ENCODE measurements at places on chromosomes 11 and 22.

GRCh38 chr22:40486962-40487602, 116.7 kb downstream of the SGSM3 start:
- no peak for DNase-seq

GRCh38 chr11:61883327-61883726, 8.0 kb downstream of the FADS3 start:
- no peak for DNase-seq

DNA sequence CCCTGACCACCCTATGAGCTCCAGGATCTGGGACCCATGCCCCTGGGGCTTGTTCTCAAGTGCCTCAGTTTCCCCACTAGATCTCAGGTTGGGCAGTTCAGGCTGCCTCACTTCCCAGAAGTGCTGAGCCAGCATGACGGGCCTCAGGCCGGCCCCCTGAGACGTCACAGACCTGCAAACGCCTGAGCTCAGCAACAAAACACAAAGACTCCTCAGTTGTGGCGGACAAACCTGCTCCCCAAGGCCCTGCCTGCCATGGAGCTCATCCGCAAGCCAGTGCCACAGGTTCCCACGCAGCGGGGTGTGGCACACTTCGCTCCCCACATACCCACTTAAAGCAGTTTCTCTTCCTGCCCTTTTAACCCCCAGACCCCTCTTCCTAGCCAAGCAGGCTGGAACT, 45.2 kb downstream of the NECTIN1 start:
- no peak for DNase-seq

DNA sequence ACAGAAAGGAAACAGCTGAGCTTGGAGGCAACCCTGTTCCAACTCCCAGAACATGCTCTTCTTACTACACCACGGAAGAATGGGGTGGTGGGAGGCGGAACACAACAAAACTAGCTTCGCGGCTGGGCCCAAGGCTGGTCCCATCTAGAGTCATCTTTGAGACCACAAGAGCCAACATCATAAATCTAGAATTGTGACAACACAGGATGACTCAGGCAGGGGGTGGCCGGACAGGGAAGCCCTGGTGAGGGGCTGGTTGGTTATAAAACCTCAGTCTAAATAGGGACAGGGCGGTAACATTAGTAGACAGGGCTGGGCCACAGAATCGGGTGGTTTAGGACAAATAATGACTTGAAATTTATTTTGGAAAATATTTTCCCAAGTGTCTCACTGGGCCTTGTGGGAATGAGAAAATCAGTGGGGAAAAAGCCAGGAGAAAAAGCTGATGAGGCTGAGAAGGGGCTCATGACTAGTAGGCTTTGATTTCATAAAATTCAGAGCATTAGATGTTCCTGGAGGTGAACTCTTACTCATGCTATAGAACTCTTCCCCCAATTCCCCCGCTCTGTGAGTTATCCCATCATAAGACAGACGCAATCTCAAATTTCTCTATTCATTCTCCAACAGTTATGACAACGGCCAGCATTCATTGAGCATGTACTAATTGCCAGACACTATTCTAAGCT, 151.8 kb upstream of the TIMP3 start:
- DNase-seq, result no peak

DNA sequence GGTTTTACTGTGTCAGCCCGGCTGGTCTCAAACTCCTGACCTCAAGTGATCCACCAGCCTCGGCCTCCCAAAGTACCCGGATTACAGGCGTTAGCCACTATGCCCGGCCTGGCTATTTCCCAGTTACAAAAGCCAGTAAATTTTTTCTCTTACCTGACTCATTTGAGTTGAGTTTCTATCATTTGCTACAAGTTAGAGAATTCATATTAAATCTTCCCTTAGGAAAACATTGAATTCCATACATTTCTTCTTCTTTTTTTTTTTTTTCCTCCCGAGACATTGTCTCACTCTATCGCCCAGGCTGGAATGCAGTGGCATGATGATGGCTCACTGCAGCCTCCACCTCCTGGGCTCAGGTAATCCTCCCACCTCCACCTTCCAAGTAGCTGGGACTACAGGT, 26.0 kb downstream of the CHEK2 start:
- DNase-seq, result no peak

- no peak for DNase-seq
Observed at GRCh38 chr11:45400591-45400990, 114.5 kb upstream of the SYT13 start.

GRCh38 chr11:11119917-11120316, 233.1 kb downstream of the CSNK2A3 start:
- peak; percentile 16 for DNase-seq

GRCh38 chr11:134712228-134713145, 300.4 kb upstream of the B3GAT1 start:
- no peak for DNase-seq

GRCh38 chr11:96715208-96715607, 325.4 kb downstream of the JRKL start:
- no peak for DNase-seq

DNA sequence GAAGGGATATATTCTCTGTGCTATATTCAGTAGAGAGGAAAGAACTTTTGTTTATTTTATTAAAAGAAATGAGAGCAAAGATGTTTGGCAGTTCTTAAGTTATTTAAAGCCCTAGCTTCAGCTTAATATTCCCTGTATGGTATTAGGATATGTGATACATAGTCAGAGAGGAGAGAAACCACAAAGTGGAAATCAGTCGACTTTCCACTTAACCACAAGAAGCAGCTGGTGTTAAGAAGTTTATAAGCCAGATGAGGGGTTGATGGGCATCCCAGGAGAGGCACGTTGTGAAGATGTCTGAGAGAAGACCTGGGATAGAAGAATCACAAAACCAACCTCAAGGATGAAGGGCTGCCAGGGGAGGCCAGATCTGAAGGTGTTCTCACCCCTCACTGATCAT, 23.3 kb upstream of the PHF21B start:
- no peak for DNase-seq

- no peak for DNase-seq
Observed at GRCh38 chr22:45971408-45972028, 5.4 kb downstream of the WNT7B start.

DNA sequence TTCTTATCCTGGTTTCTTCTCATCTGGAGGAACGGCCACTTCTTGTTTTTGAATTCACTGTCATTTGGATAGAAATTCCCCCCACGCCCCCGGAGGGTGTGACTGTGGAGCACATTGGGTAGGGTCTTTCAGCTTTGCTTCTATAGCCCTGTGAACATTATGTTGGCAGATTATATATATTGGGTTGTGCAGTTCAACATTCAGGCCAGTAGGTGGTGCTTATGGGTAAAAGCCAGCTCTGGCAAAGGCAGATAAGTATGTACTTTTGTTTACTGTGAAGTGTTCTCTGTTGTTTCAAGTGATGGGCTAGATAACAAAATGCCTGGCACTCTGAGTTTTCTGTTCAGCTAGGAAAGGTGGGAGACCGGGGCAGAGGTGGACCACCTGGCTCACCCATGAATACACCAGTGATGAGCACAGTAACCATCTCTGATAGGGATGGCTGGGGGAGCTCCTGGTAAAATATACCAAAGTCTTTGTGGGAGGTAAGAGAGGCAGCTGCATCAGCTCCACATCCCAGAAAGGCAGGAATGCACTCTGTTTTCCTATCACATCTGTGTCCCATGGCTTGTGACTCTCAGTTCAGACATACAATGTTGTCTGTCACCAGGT, 1348.2 kb upstream of the RAG2 start:
- no peak for DNase-seq

GRCh38 chr11:93113824-93114223, 84.0 kb downstream of the SLC36A4 start:
- peak; percentile 33 for DNase-seq

DNA sequence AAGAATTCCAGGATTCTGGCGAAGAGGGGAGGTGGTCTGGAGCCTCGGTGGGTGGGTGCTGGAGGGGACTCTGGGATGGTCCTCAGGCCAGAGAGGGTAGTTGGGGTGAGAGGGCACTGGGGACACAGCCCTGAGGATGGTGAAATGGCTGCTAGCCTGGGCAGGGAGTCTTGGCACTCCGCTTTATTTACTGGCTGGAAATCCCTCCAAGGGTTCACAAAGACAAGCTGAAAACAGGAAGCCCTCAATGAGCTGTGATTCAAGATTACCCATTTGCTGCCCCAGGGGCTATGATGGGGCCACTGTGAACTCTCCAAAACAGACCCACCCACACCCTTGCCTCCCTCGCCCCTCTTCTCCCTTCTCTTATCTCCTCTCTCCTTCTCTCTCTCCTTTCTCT, 71.9 kb downstream of the FBXO7 start:
- no peak for DNase-seq

DNA sequence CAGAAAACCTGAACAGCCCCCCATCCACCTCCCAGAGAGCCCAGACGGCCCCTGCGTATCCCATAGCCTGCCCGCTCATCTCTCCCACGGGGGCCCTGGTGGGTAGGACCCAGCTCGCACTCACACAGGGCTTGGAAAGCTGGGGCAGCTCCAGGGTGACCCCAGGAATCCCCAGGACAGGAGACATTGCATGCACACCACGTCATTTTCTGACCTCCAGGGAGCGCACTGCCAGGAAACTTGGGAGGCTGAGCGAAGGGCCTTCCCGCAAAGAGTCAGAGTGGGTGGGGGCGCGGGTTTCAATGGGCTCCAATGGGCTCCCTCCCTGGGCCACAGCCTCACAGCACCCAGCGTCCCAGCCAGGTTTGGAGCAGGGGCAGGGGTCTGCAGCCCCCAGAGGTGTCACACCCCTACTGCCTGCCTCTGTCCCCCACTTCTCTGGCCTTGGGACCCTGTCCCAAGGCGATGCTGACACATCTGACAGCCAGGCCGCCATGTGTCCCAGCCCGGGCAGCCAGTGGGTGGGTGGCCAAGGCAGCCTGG, 8.2 kb upstream of the SYT8 start:
- DNase-seq, result peak; percentile 3

GRCh38 chr22:32518381-32518780, 43.8 kb downstream of the FBXO7 start:
- no peak for DNase-seq

GRCh38 chr11:82959987-82960778, 58.6 kb downstream of the DDIAS start:
- no peak for DNase-seq

DNA sequence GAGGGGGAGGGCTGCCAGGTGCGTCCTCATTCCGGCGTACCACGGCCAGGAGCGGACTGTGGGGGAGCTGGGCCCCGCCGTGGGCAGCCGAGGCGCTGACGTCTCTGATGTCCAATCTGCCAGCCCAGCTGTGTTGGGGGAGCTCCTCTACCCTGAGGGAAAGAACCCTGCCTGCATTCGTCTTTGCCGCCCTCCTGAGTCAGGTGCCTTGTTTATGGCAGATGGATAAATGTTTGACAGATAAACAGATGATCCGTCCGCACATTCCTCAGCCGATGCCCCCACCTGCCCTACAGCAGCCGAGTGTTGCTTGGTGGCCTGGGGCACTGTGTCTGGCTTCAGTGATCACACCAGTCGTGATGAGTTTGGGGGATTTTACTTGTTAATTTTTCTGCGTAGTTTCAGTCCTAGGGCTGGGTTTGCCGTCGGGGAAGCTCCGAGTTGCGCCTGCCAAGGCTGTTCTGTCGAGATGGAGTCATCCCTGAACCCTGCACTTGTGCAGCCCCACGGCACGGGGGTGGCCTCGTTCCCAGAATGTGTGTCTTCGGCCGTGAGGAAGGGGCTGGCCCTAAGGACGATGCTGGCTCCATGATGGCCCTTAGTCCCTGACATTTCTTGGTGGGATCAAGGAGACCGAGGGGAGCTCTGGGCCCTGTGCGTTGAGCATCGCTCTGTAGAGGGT, 1083.9 kb downstream of the BRD1 start:
- no peak for DNase-seq

DNA sequence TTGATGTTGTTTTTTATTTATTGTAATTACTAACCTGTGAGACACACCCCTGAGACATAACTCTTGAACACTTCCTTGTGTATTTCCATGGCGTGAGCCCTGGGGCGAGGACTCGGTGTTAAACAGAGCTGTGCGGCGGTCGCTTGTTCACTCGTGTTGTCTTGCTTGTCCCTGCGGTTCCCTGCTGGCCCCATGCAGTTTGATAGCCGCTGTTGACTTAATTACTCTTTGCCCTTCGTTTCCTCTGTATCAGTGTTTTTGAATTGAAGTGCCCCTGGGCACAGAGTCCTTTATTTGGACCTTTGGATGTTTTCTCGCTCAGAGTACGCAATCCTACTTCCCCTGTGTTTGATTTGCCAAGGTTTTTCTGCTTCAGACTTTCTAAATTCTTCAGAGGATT, 52.7 kb downstream of the TBC1D22A start:
- DNase-seq, result no peak

GRCh38 chr22:40183029-40183581, 5.4 kb downstream of the TNRC6B start:
- no peak for DNase-seq

DNA sequence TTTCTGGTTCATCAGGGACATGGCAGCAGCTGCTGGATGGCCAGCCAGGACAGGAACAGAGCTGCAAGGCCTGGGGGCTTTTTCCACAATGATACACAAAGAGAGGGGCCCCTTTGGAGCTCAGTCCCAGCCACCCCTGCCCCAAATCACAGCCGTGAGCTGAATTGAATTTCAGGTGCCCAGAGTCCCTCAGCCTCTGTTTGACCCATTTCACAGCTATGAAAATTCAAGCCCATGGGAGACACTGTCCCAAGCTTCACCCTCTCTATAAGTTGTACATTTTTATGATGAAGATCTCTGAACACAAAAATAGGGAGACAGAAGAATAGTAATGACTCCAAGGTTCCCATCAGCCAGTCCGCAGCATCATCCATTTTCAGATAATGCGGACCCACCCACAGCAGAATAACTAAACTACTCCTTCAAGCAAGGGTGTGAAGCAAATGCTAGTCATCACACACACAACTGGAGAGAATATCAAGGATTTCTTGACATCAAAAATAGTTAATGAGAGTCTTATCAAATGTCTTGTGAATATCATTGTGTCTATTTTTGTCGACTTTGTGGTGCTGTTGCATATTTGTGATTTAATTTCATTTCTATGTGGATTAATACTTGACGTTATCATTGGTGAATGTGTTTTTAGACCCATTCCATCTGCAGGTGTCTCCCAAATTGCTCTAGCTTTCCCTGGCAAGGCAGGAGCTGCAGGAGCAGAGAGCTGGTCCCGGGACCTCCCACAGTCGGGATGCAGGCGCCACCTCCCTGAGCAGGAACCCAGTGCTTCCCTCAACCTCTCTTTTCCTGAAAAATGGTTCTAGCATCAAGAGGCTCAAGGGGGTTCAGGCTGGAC, 24.7 kb downstream of the IGLL5 start:
- no peak for DNase-seq

Data from NCI-H345 (cell line).